ENCODE measurements at places on chromosomes 7 and 10.

GRCh38 chr10:5711642-5712041, 27.0 kb downstream of the TASOR2 start:
- H3K4me3 ChIP-seq = peak overlapping the region; percentile 3
- no peaks in the 10 kb centered on the region for H3K27me3 ChIP-seq
- no peaks in the 10 kb centered on the region for H3K36me3 ChIP-seq

GRCh38 chr7:148135997-148136396, 454.6 kb upstream of the C7orf33 start:
- no peaks in the 10 kb centered on the region for H3K4me1 ChIP-seq
- H3K27ac ChIP-seq = no peak overlapping the region
- H3K4me3 ChIP-seq = no peak overlapping the region

DNA sequence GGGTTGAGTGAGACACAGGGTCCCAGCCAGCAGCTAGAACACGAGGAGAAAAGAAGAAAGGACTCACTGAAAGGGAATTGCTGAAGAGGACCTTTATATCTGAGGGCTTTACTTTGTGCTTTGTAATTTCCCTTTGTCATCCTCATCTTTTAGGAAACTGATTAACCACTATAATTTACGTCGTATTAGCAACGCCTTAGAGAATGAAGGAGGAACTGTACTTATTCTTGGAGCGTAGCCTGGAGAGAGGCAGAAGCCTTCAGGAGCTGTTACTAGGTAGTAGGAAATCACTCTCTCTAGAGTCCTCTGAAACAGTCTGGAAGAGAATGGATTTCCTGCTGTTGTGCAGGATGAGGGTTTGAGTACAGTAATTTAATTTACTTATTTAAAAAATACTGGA, 101.0 kb upstream of the STEAP1B start:
- H3K4me1 ChIP-seq = no peaks in the 10 kb centered on the region
- H3K27ac ChIP-seq = no peak overlapping the region
- H3K27me3 ChIP-seq = no peaks in the 10 kb centered on the region
- no peaks in the 10 kb centered on the region for H3K36me3 ChIP-seq
- no peak overlapping the region for H3K4me3 ChIP-seq
- DNase-seq = no peak

GRCh38 chr10:125262409-125262808, 102.0 kb upstream of the CTBP2 start:
- no peaks in the 10 kb centered on the region for H3K4me1 ChIP-seq
- no peak overlapping the region for H3K27ac ChIP-seq
- no peaks in the 10 kb centered on the region for H3K27me3 ChIP-seq
- no peak for DNase-seq
- H3K4me3 ChIP-seq = no peak overlapping the region
- H3K36me3 ChIP-seq = no peaks in the 10 kb centered on the region
